Kidney (tissue), 22 donors: ENCODE measurements at places on chromosomes 12 and 14. TPM values are rescaled to one million over a fixed set of nuclear protein-coding genes. Genes with fewer than 3 reads are reported as not detected.

GNS gene
- polyA plus RNA-seq: 108 TPM

HVCN1 gene
- polyA plus RNA-seq: 4.7 TPM

ENDOU gene
- polyA plus RNA-seq: 0.28 TPM

ASIC1 gene
- polyA plus RNA-seq: 0.99 TPM

DTX1 gene
- 7.3 TPM for polyA plus RNA-seq

NELL2 gene
- 0.30 TPM for polyA plus RNA-seq

NFE2 gene
- polyA plus RNA-seq: not detected

MED13L gene
- polyA plus RNA-seq: 7.1 TPM

KERA gene
- polyA plus RNA-seq: not detected

PLEKHD1 gene
- polyA plus RNA-seq: 3.4 TPM

RPS6KL1 gene
- polyA plus RNA-seq: 3.7 TPM

OAS1 gene
- polyA plus RNA-seq: 27.2 TPM

RERG gene
- 29.3 TPM for polyA plus RNA-seq

TEDC1 gene
- polyA plus RNA-seq: 6.9 TPM

ATF1 gene
- 13.9 TPM for polyA plus RNA-seq

SLC4A8 gene
- 3.4 TPM for polyA plus RNA-seq

HSPA2 gene
- 56.2 TPM for polyA plus RNA-seq
